ENCODE measurements at places on chromosomes 3 and 15.

GRCh38 chr15:31774045-31774444 lies 256.3 kb upstream of the CHRNA7 start:
- no peak for DNase-seq

- no peak for DNase-seq
These were observed 149.5 kb upstream of the MCTP2 start for GRCh38 chr15:94081829-94082228.

DNA sequence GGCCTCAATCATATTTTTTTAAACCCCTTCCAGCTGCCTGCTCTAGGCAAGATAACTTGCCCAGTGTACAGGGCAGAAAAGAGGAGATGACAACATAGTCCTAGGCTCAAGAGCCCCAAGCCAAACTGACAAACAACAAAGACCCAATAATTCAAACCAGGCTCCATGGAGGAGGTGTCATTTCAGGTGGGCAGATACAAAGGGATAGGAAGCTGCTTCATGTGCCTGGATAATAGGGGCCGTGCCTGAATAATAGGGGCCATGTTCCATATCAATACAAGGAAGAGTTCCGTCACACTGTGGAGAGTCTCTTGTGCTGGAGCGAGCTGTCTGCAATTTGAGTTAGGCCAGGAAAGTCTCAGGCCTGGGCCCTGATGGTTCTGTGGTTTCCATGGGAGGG lies 35.4 kb upstream of the TRIM71 start:
- DNase-seq: peak; percentile 45

- no peak for DNase-seq
These were observed 20.2 kb upstream of the CDCP1 start for GRCh38 chr3:45166321-45166879.

DNA sequence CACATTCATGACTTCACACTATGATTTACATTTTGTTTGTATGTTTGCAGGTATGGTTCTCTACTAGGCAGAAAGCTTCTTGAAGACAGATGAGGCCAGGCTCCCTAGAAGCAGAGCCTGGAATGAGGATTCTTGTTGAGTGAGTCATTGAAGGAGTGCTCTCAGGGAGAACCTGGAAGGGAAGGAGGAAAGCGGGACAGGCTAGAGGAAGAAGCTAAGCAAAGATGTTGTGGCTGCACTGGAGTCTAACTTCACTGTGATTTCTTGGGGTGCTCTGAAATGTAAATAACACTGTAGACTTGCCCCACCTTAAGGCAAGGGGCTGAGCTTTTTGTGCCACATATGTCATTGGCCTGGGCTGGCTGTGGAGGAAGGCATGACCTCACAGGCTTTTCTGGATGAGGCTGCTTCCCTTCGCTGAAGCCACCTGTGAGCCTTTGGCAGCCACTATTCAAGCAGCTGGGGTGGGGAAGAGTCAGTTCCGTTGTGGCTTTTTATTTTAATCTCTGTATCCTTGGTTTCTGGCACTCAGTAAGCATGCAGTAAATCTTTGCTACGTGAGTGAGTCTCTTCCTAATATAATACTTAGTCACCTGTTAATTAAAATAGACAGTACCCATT lies 307.3 kb downstream of the SV2B start:
- DNase-seq: no peak

GRCh38 chr15:94536549-94536948 lies 305.2 kb downstream of the MCTP2 start:
- no peak for DNase-seq

GRCh38 chr15:59312205-59312604 lies 60.5 kb downstream of the MYO1E start:
- no peak for DNase-seq

GRCh38 chr15:92906563-92907081 lies 6.5 kb downstream of the CHD2 start:
- no peak for DNase-seq

DNA sequence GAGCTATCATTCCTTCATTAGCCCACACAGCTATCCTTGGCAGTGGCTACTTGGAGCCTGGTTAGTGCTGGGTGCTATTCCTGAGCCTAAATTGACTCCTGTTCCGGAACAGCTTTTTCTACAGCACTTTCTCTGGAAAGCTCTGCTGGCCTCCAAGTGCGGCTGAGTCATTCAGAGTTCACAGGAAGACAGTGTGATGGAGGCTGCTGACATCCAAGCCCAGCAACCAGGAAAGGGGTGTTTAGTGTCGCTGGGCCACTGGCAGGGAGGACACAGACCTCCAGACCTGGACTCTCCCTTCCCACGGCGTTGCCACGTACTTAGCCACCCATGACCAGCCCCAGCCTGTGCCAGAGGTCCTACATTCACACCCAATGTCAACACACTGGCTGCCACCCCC lies 28.7 kb downstream of the CACNA2D2 start:
- DNase-seq: no peak

DNA sequence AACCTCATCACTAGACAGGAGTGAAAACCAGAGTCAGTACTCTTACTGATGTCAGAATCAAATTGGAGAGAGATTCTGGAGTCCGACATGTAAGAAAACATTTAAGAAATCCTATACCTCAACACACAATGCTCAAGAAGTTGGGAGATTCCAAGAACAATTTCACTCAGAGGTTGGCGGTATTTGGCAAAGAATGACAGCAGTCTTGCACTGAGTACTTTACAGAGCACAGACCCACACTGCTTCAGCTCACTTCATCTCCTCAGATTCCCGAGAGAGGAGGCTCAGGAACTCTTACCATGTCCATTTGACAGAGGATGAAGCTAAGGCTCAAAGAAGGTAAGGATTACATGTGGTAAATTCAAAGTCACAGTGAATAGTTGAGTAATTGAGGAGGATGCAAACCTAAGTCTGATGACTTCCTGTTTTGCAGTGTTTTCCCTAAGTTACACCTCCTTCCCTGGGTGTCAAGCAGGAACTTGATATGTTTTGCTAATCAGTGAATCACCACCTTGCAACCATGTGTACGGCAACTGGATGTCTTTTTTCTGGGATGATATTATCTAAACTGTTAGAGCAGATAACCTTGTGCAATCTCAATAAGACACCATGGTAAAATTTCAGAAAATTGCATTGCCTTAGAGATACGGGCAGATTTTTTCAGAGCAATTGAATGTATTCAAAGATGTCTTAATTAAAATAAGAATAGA lies 61.3 kb upstream of the MME start:
- peak; percentile 37 for DNase-seq

DNA sequence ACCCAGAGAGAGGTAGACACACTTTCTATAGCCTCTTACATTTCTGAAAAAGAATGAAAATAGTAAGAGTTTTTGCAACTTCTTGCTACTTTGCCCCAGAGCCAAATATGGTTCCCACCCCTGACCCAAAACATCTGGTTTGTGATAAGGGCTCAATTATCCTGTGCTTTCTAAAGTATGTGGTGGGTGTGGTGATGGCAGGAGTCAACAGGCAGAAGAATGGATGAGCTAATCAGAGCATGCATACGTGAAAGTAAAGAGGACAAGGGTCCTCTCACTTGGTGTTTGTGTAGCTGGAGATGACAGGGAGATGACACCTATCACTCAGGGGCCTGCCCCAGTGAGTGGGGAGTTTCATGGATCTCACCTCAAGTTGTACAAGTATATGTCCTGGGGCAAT lies 19.1 kb downstream of the KBTBD8 start:
- no peak for DNase-seq

- no peak for DNase-seq
These were observed 177.7 kb downstream of the THRB start for GRCh38 chr3:24316887-24317383.

- DNase-seq: no peak
These were observed 113.0 kb downstream of the TBC1D5 start for GRCh38 chr3:17629400-17629799.

DNA sequence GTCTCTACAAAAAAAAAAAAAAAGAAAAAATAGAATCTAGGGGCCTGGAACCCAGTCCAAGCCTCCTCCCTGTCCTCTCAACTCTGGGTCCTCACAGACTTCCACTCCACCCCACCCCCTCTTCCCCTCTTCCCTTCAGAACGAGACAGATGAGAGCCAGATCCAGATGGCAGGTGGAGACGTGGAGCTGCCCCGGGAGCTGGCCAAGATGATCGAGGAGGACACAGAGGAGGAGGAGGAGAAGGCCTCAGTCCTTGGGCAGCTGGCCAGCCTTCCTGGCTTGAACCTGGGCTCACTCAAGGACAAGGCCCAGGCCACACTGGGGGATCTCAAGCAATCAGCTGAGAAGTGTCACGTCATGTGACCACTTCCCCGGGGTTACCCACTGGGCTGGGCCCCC lies 3.6 kb downstream of the CPLX3 start:
- no peak for DNase-seq

DNA sequence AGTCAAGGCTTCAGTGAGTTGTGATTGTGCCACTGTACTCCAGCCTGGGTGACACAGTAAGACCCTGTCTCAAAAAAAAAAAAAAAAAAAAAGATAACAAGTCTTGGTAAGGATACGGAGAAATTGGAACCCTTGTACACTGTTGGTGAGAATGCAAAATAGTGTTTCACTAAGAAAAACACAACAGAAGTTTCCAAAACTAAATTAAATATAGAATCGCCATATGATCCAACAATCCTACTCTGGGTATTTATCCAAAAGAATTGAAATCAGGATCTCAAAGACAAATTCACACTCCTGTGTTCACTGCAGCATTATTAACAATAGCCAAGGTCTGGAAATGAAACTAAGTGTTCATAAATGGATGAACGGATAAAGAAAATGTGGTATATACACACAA lies 149.4 kb downstream of the ERC2 start:
- no peak for DNase-seq

DNA sequence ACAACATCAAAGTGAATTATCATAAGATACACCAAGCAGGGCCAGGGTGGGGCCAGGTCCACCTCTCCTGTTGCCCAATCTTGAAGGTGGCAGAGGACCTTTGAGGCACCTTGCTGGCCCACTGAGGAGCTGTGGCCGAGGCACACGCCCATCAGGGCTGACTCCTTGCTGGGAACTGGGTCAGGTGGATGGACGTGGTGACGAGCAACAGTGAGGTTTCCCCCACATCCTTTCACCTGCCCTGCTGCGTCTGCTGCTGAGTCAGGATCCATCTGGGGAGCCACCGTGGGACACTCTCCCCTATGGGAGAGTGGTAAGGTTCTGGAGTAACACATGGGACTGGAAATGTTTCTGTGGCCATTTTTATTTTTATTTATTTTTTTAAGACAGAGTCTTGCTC lies 17.3 kb upstream of the FURIN start:
- DNase-seq: no peak

- no peak for DNase-seq
These were observed 10.6 kb downstream of the ZIC1 start for GRCh38 chr3:147419781-147420224.

GRCh38 chr3:179624451-179624850 lies 19.9 kb downstream of the NDUFB5 start:
- no peak for DNase-seq

DNA sequence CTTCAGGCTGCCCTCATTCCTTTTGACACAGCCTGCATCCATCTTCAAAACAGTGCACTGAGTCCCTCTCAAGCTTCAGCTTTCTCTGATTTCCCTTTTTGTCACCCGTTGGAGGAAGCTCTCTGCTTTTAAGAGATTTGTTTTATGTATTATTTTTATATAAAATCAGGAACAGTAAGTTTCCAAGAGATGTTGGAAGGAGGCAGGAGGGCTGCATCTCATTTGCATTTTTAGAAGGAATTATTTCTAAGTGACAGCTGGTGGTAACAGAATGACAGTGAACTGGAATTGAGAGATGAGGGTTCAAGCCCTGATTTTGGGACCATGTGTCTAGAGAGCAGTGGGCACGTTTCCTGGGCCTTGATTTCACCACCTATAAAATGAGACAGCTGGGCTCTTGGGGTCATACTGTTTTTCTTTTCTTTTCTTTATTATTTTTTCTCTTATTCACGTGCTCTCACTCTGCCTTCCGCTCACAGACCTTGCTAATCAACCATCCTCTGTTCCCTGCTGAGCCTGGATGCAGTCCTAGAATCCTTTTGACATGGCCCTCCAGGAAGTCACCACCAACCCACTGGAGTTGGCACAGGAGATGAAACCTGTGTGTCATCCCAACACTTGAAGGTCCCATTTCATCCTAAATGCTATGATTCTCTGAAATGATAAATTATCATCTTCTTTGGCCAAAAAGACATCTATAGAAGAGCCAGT lies 148.6 kb downstream of the CACNA2D3 start:
- no peak for DNase-seq

DNA sequence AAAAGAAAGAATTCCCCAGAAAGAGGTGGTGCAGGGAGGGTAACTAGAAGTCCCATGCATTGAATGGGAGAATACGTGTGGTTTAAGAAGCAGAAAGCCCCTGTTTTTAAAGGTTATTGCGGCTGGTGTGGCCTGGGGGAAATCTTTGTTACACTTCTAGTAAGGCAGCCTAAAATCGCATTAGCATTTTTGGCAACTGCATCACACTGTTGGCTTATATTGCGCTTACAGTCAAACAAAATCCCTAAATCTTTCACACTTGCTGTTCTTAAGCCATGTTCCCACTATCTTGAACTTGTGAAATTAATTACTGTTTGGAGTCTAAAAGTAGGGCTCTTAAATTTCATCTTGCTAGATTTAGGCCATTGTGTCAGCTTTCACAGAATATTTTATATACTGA lies 66.0 kb upstream of the GOLIM4 start:
- no peak for DNase-seq

GRCh38 chr3:189276444-189277219 lies 104.9 kb downstream of the TPRG1 start:
- DNase-seq: peak; percentile 86

GRCh38 chr15:35691891-35692867 lies 146.2 kb upstream of the DPH6 start:
- no peak for DNase-seq

DNA sequence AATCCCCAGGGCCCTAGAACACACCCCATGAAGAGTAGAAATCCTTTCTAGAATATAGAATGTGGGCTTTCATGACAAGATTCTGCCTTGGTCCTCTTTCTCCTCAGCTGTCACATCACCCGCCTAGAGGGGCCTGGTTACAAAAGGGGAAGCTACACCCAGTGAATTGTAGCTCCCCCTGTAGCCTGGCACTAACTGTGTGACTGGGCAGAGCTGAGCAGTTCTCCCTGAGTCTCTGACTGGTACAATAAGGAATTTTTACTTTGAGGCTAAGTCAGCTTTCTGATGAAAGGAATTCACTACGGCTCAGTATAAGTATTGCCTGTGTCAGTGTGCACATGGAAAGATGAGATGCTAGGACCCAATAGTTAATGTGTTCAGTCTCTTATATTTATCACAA lies 28.7 kb upstream of the ZNF148 start:
- DNase-seq: peak; percentile 24

GRCh38 chr3:42589382-42590109 lies 1.1 kb upstream of the SS18L2 start:
- no peak for DNase-seq

- no peak for DNase-seq
These were observed 43.9 kb upstream of the PARP14 start for GRCh38 chr3:122636697-122637096.

GRCh38 chr3:127678611-127679533 lies 6.1 kb downstream of the ABTB1 start:
- DNase-seq: peak; percentile 87

- no peak for DNase-seq
These were observed 33.4 kb downstream of the PRKCD start for GRCh38 chr3:53194210-53195065.

GRCh38 chr15:45407786-45408185 lies 29.4 kb upstream of the GATM start:
- no peak for DNase-seq

Data from NB4 (cell line).